ENCODE measurements at places on chromosomes 5 and 9. TPM values are rescaled to one million over a fixed set of nuclear protein-coding genes. Genes with fewer than 3 reads are reported as not detected.

NPR3 gene
- 0.05 TPM for total RNA-seq

CCL21 gene
- not detected for total RNA-seq

BARHL1 gene
- total RNA-seq = not detected

PRLR gene
- not detected for total RNA-seq

SPATA31C1 gene
- total RNA-seq = not detected

TMC1 gene
- total RNA-seq = not detected

MAMDC4 gene
- total RNA-seq = 3.4 TPM

ZCCHC10 gene
- 18.1 TPM for total RNA-seq

ZFP37 gene
- 1.5 TPM for total RNA-seq

NUP188 gene
- 62.2 TPM for total RNA-seq

PFN3 gene
- not detected for total RNA-seq

WNK2 gene
- total RNA-seq = not detected

EIF4EBP3 gene
- 9.1 TPM for total RNA-seq

FAM78A gene
- 59.5 TPM for total RNA-seq

ZNF618 gene
- total RNA-seq = 1.7 TPM

HAPLN1 gene
- not detected for total RNA-seq

EGFLAM gene
- not detected for total RNA-seq

IL13 gene
- not detected for total RNA-seq

PCDHGC4 gene
- not detected for total RNA-seq
